CD14-positive monocyte (primary cell): ENCODE measurements at places on chromosomes 1 and 21. TPM values are rescaled to one million over a fixed set of nuclear protein-coding genes. Genes with fewer than 3 reads are reported as not detected.

DNA sequence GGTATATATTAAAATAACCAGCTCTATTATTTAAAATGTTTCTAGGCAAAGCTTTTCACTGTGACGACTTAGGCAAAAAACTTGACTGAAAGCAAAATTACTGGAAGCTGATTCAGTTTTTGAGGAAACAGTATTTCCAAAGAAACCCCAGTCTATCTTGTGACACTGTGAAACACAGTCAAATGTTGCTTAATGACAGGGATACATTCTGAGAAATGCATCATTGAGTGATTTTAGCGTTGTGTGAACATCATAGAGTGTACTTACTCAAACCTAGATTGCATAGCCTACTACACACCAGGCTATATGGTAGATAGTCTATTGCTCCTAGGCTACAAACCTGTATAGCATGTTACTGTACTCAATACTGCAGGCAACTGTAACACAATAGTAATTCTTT lies 116.9 kb upstream of the KCNK1 start:
- no peak for DNase-seq

The EFNA1 gene
- polyA plus RNA-seq, result 0.10 and 1.2 TPM in 2 replicates

The POU3F1 gene
- not detected for polyA plus RNA-seq

DNA sequence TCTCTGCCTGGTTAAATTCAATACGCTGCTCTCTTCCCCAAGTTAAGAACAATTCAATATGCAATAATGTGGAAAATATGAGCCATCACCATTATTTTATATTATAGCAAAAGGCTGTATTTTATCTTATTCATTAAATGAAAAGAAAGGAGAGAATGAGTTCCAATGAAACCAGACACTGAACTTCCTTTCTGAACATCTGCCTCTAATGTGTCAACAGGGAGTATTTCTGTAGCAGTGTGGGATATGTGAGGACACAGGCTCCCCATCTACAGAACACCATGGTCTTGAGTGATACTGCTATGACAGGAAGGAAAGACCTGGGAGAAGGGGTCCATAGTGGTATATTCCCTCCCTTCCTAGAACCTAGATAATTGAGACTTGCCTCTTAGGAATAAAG lies 46.3 kb downstream of the CASQ2 start:
- no peak for DNase-seq

GRCh38 chr1:109793486-109794318 lies 30.0 kb upstream of the EPS8L3 start:
- DNase-seq, result peak; percentile 57

The LCE1B gene
- not detected for polyA plus RNA-seq

The STMN1 gene
- polyA plus RNA-seq, result 0.59 and 1.5 TPM in 2 replicates

DNA sequence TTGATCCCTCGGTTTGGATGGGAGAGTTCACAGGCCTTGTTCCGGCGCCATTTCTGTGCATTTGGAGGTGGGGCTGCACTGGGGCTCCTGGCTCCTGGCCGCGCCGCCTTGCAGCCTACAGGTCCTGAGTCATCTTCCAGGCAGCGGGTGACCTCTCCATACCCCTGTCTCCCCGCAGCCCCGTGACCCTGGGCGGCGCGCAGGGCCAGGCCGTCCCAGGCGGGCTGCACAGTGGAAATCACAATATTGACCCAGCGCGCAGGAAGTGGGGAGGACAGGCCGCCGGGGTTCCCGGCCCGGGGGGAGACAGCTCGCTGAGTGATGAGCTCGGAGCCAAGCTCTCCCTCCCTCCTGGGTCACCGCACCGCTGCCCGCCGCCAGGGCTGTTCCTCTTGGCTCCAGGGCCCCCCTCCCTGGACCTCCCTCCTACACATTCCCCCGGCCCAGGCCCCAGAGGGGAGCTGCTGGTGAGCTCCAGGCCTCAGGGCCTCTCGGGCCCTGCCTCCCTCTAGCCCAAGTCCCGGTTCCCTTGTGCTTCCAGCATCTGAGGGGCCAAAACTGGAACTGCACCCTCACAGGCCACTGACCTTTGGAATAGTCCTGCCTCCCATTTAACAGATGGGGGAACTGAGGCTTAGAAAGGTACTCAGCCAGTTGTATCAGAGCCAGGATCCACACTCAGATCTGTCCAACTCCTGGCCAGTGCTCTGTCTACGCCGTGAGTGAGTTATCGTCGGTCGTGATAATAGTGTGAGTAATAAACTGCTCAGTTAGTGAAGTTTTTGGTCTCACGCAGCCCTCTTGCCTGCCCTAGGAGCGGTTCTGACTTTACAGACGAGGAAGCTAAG lies 142.9 kb upstream of the WNT4 start:
- DNase-seq, result no peak

DNA sequence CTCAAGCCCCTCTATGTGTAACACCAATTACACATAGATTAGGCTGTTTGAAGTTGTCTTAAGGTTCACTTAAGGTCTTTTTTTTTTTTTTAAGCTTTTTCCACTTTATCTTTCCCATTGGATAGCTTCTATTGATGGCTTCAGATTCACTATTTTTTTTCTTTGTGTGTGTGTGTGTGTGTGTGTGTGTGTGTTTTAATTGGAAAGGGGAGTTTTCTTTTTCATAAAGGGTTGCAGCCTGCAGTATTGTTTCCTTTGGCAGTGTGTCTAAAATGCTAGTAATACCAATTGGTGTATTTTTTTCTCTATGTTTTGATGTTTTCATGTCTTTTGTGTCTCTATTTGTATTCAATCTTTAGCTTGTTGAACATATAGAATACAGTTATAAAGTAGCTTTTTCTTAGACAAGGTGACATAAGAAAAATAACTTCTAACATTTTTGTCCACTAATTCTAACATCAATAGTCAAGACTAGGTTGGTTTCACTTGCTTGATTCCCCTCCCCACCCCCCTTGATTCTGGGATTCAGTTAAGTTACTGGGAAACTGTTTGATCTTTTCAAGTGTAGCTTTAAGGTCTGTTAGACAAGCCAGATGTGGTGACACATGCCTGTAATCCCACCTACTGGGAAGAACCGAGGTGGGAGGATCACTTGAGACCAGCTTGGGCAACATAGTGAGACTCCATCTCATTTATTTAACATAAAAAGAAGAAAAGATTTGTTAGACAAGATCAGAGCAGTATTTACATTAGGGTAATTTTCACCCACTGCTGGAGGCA lies 21.4 kb downstream of the PRRC2C start:
- no peak for DNase-seq

GRCh38 chr1:74579425-74579824 lies 67.0 kb upstream of the LRRC53 start:
- no peak for DNase-seq

DNA sequence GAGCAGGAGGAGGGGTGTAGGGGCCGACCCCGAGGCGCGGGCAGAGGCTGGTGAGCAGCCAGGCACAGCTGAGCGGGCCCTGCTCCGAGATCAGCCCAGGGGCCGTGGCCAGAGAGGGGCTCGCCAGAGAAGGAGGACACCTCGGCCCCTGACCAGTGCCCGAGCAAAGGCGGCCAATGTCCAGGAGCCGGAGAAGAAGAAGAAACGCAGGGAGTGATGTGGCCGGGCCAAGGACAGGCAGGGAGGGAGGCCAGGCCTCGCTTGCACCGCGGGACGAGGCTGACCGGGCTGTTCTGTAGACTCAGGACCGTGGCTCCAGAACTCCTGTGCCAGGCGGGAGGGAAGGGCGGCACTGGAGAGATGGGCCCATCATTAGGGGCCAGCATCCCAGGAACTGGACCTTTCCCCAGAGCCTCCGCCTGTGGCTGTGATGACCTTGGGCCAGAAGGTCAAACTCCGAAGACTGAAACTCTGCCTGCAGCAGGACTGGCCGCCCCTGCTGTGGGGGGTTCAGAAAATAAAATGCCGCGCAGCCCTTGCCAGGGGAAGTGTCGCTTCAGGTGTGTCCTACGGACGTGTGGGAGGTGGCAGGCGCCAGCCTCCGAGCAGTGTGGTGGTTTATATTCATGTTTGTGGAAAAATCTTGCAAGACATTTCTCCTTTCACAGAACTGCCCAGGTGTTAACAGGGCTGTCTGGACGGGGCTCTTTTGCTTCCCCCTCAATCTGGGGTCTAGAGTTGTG lies 14.4 kb downstream of the RRP1 start:
- no peak for DNase-seq

DNA sequence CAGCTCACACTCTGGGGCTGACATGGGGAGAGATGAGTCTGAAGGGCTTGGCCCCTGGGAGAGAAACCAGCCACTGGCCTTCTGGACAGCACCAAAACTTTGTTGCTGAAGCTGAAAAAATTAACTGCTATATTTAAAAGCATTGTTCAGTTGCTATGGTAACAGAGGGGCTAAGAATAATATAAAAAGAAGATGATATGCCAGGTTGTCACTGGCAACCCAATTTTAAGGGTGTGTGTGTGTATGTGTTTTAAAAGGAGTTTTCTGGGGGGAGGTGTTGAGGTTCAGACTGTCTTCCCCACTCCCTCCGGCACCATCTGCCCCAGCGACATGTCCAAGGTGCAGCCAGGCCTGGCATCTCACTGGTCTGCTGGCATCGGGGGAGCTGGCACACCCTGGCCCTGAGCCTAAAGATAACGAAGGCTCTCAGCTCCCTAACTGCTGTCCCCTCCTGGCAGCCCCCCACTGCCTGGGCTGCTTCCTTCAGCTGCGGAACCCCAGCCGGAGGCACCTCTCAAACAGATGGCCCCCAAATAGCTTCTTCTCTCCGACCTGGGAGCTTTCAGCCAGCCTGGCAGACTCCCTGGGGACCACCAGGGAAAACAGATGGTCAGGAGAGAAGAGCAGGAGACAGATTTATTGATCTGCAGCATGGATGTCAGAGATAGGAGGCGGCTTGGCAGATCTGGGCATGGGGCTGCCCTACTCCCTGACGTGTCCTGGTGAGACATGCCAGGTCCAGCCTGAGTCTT lies 203.9 kb downstream of the HIVEP3 start:
- DNase-seq, result no peak

- DNase-seq, result no peak
Observed at GRCh38 chr1:64842224-64842623, 97.3 kb downstream of the RAVER2 start.

- DNase-seq, result peak; percentile 42
Observed at GRCh38 chr21:14603202-14603601, 57.1 kb upstream of the SAMSN1 start.

The NBPF4 gene
- not detected in 2 replicates for polyA plus RNA-seq

GRCh38 chr1:183285746-183286145 lies 99.7 kb downstream of the LAMC2 start:
- no peak for DNase-seq

The VWA5B1 gene
- not detected for polyA plus RNA-seq

The TRIM67 gene
- not detected in 2 replicates for polyA plus RNA-seq

The CELA2A gene
- polyA plus RNA-seq, result not detected

- no peak for DNase-seq
Observed at GRCh38 chr1:61081686-61082310, 563 bp upstream of the NFIA start.

GRCh38 chr1:229753764-229754551 lies 127.9 kb downstream of the URB2 start:
- no peak for DNase-seq

- DNase-seq, result no peak
Observed at GRCh38 chr1:74652711-74653139, 20.9 kb downstream of the ERICH3 start.

DNA sequence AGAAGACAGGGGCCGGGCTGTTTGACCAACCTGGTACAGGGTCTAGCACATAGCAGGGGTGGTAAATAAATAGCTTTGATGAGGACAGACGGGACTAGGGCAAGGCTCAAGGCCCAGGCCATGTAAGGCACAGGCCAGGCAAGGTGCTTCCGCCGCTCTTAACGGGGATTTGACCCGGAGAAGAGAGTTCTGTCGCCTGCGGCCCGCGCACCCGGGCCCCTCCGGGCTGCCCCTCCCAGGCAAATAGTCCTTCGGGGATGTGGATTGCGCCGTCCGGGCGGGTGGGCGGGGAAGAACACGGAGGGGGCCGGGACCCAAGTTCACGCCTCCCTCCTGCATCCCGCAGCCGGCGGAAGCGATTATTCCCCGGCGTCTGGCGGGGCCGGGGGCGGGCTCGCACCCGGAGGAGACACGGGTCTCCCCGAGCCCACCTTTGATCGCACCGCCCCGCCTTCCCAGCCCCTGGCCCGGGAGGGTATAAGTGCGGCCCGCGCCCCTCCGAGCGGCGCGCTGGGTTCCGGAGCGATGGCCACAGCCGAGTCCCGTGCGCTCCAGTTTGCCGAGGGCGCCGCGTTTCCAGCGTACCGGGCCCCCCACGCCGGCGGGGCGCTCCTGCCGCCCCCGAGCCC lies at the start of gene MIXL1:
Gene MIXL1, plus strand, starts transcription at position 508 of the 629 bp plus-strand sequence. Its CDS starts 18 bp downstream, at position 526.
- DNase-seq, result no peak

DNA sequence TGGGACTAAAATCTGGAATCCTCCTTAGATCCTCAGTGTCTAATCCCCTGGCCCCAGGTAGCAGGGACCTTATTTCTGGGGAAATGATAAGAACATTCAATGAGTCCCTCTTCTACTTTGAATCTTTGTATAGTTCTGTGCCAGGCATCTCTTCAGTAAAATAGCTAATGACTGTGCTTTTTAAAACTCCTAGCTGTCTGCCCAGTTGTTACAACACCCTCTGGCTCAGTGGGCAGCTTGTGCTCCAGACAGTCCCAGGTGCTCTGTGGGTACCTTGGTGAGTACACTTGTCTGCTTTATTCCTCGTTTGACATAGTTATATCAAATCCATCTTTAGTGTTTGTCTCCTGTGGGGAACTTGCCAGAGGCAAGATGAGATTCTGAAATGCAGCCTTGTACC lies 18.0 kb downstream of the TGFB2 start:
- DNase-seq, result no peak

The ECE1 gene
- 10.6 TPM for polyA plus RNA-seq

The HPCAL4 gene
- 0.03 TPM for polyA plus RNA-seq

The MROH9 gene
- polyA plus RNA-seq, result not detected
